Choroid plexus epithelial cell (primary cell): ENCODE measurements at places on chromosomes 5 and 9.
A peak's percentile ranks its signal among the peaks of the same experiment; 100 is the strongest.

DNA sequence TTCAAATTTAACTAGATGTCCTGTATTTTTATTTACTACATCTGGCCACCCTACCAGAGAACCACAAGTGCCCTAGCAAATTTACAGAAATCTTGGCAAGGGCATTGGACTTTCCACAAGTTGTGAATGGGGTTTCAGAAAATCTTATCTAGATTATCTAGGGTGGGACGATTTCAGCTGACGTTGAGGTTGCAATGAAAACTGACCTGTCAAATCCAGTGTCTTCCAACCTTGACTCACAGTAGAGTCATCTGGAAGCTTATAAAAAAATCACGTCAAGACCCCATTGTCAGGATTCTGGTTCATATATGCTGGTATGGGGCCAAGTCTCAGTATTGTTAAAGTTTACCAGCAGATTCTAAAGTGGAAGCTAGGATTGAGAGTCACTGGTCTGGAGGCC is 109.6 kb upstream of the ACTBL2 start:
- DNase-seq, result no peak

- no peak for DNase-seq
Measured at GRCh38 chr9:121637713-121638220, 13.7 kb upstream of the DAB2IP start.

GRCh38 chr5:171495122-171495700 is 75.8 kb downstream of the FGF18 start:
- no peak for DNase-seq

DNA sequence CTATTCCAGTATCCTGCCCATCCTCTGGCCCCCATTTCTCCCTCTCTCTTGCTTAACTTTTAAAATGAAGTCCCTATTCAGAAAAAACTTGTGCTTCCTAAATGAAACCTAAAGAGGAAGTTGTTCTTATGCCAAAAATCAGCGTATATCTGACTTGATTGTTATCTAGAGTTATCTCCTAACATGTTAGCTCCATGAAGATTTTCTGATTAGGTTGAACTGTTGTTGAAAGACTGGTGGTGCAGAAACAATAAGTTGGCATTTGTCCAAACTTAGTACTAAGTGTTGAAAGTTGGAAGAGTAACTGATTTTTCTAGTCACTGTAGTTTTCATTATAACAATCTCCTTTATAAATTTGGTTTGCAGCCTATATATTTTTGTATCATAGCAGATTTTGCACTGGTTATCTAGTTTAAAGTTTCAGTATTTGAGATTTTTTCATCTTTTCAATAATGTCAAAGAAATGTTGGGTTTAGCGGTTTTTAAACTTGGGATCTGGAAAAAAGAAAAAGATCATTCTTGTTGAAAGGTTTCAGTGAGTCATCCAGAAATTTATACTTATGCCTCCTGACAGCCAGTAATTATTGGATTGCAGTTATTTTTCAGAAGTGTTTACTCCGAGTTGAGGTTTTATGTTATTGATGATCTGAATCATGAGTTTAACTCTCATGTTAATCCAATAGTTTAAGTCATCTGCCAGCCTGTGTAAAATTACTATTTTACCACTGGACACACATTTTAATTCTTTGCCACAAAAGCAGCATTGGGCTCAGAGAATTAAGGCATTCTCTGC is 60.6 kb downstream of the PAM start:
- DNase-seq, result peak; percentile 44

DNA sequence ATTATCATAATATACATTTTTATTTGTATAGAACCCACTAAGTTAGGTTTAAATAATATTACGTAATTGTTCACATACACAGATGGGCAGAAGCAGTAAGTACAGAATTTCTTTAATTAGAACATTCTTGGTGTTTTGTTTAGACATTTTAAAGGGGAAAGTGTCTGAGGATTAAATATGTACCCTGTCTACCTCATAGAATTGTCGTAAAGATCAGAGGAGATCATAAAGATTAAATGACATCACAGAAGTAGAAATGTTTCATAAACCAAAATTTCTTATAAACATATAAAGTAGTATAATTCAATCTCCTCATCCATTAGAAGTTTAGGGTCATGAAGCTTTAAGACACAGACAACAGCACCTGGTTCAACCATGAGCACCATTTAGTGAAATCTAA is 20.1 kb downstream of the DEPDC1B start:
- no peak for DNase-seq

GRCh38 chr5:68187268-68188055 is 28.1 kb upstream of the PIK3R1 start:
- peak; percentile 41 for DNase-seq

DNA sequence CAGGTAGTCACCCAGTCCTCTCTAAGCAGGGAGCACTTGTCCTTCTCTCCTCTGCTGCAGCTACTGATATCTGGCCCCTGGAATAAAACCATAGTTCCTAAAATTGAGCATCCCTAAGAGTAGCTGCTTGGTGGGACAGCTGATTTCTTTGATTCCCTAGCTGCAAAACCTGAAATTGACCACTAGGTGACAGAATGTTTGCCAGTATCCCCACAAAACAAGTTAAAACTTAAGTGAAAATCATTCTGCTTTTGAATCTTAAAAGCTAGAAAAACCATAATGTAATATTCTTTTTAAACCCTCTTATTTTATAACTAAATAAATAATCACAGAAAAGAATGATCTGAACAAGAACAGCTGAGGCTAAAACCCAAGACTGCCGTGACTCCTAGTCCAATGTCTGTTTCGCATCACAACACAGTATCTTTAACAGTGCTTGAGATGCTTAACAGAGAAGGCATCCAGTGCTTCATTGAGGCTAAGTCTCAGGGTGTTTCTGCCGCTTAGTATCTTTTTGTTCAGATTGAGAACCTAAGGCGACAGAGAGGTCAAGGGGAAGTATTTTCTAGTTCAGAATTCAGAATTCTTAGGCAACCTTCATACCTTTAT is 24.4 kb upstream of the TAL2 start:
- peak; percentile 42 for DNase-seq

GRCh38 chr9:31445960-31446359 is 938.5 kb upstream of the ACO1 start:
- no peak for DNase-seq

DNA sequence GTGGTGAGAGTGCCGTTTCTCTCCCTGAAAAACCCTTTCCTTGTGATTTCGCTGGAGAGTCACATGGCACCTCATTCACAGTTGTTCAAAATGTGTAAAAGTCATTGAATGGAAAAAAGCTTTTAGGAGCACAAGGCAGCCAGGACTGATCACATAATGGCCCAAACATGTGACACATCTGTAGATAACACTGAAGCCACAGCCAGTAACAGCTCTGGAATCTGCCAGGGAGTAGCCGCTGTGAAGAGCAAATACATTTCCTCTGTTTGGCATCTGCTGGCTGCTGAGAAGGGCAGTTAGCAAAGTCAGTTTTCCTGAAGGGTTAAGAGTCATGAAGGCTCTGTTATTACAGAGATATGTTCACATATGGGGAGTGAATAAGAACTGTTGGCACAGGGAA is 271.8 kb downstream of the NNT start:
- DNase-seq, result peak; percentile 2

GRCh38 chr5:36073595-36074216 is 7.0 kb upstream of the UGT3A2 start:
- DNase-seq, result peak; percentile 28

- no peak for DNase-seq
Measured at GRCh38 chr9:137116027-137116507, 1.5 kb upstream of the DPP7 start.

- DNase-seq, result peak; percentile 76
Measured at GRCh38 chr5:7897014-7897600, 28.2 kb downstream of the MTRR start.

DNA sequence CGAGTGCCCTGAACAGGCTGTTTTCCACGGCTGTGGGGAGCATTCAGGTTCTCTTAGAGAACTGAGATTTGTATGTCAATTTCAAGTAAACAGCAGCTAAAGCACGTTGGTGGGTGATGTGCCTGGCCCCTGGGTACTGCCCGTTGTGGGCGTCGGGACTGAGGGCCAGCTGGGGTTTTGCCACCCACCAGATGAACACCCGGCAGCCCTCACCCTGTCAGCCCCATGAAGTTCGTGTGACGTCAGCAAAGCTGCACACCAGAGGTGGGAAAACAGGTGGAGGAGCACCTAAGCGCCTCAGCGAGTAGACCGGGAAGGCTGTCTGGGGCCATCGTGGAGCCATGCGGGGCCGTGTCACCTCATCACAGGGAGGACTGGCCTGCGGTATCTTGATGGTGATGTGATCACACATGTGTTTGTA is 9.2 kb downstream of the CEP72 start:
- DNase-seq, result no peak

- DNase-seq, result no peak
Measured at GRCh38 chr9:135512904-135513303, 8.3 kb upstream of the LCN1 start.

- DNase-seq, result peak; percentile 60
Measured at GRCh38 chr9:15485836-15486666, 24.7 kb downstream of the PSIP1 start.

DNA sequence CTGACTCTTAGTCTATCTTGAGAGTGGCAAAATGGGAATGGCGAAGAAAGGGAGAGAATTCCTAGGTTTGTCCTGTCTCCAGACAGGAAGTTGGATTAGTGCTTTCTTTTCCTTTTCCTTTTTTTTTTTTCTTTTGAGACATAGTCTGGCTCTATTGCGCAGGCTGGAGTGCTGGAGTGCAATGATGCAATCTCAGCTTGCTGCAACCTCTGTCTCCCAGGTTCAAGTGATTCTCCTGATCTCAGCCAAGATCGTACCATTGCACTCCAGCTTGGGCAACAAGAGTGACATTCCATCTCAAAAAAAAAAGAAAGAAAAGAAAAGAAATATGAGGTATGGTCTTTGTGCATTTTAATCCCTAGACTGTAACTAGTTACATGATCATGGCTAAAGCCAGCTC is 12.6 kb upstream of the KIF27 start:
- peak; percentile 87 for DNase-seq

DNA sequence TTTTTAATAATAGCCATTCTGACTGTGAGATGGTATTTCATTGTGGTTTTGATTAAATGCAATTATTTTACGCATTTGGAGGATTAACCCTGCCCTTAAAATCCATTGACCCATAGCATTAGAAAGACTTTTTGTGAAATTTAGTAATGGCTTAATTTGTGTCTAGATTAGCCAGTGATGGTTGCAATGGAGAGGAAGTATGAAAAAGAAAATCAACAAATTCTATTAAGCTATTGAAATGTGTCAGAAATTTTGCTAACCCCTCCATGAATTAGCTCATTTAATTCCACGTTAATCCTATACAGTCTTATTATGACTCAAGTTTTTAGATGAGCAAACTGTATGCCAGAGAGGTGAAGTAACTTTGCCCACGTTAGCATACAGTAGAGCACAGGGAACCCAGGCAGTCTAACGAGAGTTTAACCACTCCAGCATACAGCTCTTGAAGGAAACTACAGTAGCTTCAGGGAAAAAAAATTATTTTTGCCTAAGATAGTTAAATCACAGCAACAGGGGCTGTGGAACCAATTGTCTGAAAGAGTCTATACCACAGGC is 158.2 kb upstream of the PPP2R2B start:
- DNase-seq, result peak; percentile 28

DNA sequence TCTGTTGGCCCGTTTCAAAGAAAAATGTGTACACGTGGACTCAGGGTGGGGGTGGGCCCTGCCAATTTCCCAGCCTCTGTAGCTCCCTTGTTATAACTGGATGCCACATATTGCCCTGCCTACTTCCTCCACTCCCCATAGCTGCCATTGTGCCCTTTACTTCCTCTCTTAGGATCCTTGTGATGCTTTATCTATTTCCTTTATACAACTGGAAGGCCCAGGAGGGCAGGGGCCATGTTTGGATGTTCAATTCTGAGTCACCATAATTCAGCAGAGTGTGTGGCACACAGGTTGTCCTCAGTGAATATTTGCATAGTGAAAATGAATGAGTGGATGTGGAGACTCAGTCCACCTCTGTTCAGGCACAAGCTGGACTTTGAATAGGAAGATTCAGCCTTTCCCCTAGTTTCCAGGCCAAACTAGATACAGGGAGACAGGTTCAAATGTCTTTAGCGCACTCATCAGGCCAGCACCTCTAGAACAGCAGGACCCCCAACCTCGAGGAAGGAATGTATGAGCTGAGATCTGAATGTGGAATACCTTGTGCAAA is 10.6 kb upstream of the FEM1C start:
- DNase-seq, result no peak

- no peak for DNase-seq
Measured at GRCh38 chr5:176632745-176633144, 2.3 kb downstream of the EIF4E1B start.

DNA sequence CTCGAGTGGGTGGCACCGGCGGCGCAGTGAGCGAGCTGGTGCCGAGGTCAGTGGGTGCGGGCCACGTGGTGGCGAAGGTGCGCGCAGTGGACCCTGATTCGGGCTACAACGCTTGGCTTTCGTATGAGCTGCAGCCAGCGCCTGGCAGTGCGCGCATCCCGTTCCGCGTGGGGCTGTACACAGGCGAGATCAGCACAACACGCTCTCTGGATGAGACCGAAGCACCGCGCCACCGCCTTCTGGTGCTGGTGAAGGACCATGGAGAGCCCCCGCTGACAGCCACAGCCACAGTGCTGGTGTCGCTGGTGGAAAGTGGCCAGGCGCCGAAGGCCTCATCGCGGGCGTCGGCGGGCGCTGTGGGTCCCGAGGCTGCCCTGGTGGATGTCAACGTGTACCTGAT is 2.1 kb downstream of the PCDHA5 start:
- DNase-seq, result no peak

DNA sequence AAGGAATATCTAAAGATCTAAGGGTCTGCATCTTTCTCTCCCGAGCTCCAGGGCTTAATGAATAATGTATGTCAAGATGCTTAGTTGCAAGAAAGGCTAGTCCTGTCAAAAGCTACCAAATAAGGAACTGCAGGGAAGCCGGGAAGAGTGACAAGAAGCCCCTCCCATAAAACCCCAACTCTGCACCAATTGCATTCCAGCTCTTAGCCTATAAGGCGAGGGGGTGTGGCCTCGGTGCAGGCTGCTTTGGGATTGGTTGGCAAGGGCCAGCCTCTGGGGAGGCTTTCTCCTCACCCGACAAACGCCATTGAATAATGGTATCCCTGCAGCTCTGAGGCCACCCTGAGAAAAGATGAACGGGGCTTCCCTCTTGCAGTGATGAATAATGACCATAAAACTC is 416.9 kb downstream of the RAB3C start:
- no peak for DNase-seq

GRCh38 chr9:34337403-34337802 is 8.0 kb downstream of the NUDT2 start:
- DNase-seq, result peak; percentile 52
